ENCODE measurements at places on chromosomes 3 and 15.

DNA sequence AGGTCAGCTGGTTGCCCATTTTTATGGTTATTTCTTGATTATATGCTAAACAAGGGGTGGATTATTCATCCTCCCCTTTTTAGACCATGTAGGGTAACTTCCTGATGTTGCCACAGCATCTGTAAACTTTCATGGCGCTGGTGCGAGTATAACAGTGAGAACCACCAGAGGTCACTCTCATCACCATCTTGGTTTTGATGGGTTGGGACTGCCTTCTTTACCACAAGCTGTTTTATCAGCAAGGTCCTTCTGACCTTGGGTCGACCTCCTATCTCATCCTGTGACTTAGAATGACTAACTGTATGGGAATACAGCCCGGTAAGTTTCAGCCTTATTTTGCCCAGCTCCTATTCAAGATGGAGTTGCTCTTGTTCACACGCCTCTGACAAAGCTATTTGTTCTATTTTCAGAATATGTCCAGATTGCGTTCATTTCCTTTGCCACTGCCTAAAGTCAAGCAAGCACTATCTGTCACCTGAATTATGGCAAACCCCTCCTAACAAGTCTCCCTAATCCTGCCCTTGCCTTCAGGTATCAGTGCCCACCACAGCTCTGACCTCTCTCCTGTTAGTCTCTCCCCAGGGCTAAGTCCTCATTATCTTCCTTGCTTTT lies 308.5 kb downstream of the ROBO2 start:
- no peak for DNase-seq

GRCh38 chr3:1087066-1087560 lies 5.7 kb upstream of the CNTN6 start:
- DNase-seq: no peak

GRCh38 chr3:28841441-28841840 lies 439.4 kb upstream of the RBMS3 start:
- DNase-seq: no peak

DNA sequence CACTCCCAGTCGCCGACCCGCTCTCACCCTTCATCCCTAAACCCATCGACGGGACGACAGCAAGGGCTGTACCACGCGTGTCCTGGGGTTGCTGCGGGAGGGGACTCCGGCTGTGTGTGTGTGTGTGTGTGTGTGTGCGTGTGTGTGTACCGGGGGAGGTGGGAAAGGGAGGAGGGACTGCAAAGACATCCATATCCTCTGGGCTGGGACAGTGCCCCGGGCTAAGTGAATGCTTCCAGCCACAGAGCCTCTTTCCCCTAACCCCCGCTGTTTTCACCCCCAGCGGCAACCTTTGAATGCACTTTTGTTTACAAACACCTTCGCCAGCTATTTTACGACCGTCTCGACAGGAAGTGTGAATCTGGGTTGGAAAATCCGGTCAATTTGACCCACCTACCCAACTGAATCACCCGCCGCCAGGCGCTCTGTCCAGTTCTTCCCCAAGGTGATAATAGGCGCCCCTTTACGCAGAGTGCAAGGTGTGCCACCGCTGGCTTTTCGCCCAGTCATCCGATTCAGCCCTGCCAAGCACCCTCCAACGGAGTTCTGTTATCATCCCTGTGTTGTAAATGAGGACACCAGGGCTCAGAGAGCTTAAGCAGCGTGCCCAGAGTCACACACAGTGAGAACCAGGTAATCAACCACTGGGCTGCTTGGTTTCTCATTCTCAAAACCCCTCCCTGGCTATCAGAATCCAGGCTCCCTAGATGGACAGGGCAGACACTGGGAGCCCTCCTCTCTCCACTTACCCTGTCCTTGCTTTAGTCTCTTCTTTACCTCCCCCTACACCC lies 739 bp upstream of the AMOTL2 start:
- DNase-seq: no peak

DNA sequence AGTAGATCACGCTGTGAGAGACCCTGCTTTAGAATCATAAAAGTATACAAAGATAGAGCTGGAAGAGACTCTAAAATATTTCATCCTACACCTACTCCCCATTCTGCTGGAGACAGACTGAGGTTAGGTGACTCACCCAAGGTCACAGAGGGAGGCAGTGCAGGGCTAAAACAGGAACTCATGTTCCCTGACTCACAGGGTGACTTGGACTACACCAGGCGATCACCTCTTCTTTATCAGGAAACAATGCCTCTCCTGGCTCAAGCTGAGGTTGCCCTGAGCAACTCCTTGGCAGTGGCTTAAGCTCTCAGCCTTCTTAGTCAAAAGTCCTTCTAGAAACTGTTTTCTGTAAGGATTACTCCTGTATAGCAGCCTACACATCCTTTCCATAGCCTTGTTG lies 26.4 kb upstream of the TNFAIP8L3 start:
- DNase-seq: peak; percentile 8

DNA sequence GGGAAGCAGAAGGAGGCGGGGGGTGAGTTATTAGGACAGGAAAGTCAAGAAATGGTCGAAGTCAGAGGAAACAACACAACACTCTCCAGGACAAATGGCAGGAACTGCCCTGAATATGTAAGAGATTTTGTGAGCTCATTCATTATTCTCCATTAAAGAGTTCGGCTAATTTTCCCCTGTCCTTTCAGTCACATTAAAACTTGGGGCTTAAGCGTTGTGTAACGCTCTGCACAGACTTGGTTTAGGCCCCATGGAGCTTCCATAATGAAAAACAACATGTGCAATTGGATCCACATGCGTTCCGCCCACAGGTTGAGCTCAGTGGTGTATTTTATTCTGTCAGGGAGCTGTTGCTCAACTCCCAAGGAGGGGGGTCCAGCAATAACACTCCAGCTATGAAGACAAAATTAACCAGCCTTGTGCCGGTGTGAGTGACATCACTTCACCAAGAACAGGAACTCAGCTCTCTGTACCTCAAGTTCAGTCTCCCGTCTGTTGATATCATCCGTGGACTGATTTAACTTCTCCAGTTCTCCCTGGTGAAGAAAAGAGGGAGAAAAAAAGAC lies 2.3 kb downstream of the SH3BP5 start:
- DNase-seq: no peak

DNA sequence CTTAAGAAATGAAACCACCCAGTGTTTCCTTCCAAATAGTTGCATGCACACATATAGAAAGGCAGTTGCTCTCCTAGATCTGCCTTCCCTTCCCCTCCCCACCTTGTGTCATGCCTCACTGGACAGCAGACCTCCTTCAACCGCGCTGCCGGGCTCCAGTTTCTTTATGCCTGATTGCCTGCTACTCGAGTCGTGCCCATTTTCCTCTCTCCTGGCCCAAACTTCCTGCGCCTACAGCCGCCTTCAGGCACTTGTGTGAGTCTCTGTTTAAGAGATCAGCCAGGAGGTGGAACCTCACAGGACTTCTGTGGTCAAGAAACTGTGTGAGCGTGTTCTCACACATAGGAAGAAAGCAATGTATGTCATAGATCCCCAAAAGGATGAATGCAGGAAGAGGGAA lies 8.8 kb upstream of the FAM107A start:
- DNase-seq: no peak

DNA sequence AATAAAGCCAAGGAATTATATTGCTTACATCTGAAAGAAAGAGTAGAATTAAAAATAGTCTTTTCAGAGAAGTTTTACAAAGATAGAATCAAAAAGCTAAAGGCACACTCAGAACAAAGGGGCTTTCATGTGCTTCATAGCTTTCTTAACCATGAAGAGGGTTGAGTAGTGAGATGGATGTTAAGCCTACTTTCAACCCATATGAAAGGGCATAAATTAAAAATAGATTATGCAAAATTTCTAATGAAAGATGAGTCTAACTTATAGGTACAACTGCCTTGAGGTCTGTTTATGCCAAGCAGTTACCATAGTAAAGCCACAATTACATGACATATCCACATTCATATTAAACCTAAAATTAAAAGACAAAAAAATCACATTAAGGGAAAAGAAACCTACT lies 223.3 kb upstream of the ARHGEF26 start:
- no peak for DNase-seq

- DNase-seq: no peak
Measured at GRCh38 chr3:155323063-155323666, 29.7 kb upstream of the STRIT1 start.

- DNase-seq: no peak
Measured at GRCh38 chr3:194030372-194030771, 105.6 kb upstream of the HES1 start.

- DNase-seq: no peak
Measured at GRCh38 chr3:176796371-176796770, 400.9 kb downstream of the TBL1XR1 start.

DNA sequence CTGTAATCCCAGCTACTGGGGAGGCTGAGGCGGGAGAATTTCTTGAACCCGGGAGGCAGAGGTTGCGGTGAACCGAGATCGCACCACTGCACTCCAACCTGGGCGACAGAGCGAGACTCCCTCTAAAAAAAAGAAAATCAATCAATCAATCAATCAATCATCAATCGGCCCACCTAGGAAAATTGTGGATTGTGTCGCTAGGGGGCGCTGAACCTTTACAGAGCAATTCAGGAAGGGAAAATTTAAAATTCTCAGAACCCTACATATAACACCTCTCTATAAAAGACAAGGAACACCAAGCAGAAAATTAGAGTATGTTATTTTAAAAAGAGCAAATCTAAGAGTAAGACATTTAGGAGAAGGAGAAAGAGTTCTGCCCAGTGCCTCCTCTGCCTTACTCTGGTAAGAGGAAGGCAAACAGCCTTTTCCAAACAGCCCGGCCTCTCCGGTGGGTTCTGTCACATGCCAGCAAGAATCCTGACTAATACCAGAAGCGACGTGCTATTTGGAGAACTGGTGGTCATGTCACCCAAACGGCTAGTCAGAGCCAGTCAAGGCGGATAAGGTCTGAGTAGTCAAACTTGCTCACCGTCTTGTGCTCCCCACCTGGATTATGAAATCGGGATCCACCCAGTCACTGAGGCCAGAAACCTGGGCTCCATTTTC lies 22.3 kb upstream of the SMCO1 start:
- DNase-seq: no peak

GRCh38 chr3:155970398-155970797 lies 99.9 kb downstream of the GMPS start:
- no peak for DNase-seq

- no peak for DNase-seq
Measured at GRCh38 chr3:174891524-174892203, 32.5 kb downstream of the NAALADL2 start.

GRCh38 chr3:11944052-11944673 lies 60.0 kb upstream of the SYN2 start:
- no peak for DNase-seq

- DNase-seq: no peak
Measured at GRCh38 chr15:41876007-41876406, 17.8 kb downstream of the SPTBN5 start.

Data from GOT3 (cell line).